ENCODE measurements at places on chromosomes 12 and 14. TPM values are rescaled to one million over a fixed set of nuclear protein-coding genes. Genes with fewer than 3 reads are reported as not detected.

Gene SDR9C7
- not detected for total RNA-seq

Gene CBX5
- 102 TPM for total RNA-seq

Gene PIWIL1
- not detected for total RNA-seq

Gene GPR33
- total RNA-seq = not detected

Gene BEGAIN
- total RNA-seq = 1.4 TPM

Gene OLR1
- not detected for total RNA-seq

Gene KRT6B
- total RNA-seq = not detected

Gene NAV3
- total RNA-seq = not detected

Gene HOXC6
- not detected for total RNA-seq

GRCh38 chr14:101781240-101782061 lies 19.9 kb downstream of the PPP2R5C start:
- peaks cover 6% of the 10 kb centered on the region for H3K27me3 ChIP-seq
- no peak for DNase-seq
- peaks cover 2% of the 10 kb centered on the region for H3K4me1 ChIP-seq

GRCh38 chr12:41552588-41552987 lies 364.5 kb downstream of the PDZRN4 start:
- H3K4me1 ChIP-seq = no peaks in the 10 kb centered on the region
- no peak for DNase-seq
- no peaks in the 10 kb centered on the region for H3K36me3 ChIP-seq
- no peak overlapping the region for H3K27ac ChIP-seq
- H3K27me3 ChIP-seq = peaks cover 6% of the 10 kb centered on the region
- H3K4me3 ChIP-seq = no peak overlapping the region

- H3K36me3 ChIP-seq = no peaks in the 10 kb centered on the region
- H3K4me3 ChIP-seq = no peak overlapping the region
- H3K27ac ChIP-seq = no peak overlapping the region
- no peak for DNase-seq
These were observed 80.2 kb downstream of the KCNA5 start for GRCh38 chr12:5123921-5124320.

GRCh38 chr12:111616177-111616623 lies 17.1 kb upstream of the ATXN2 start:
- DNase-seq = no peak
- no peaks in the 10 kb centered on the region for H3K36me3 ChIP-seq
- H3K27ac ChIP-seq = no peak overlapping the region
- no peaks in the 10 kb centered on the region for H3K27me3 ChIP-seq
- no peak overlapping the region for H3K4me3 ChIP-seq
- H3K4me1 ChIP-seq = peaks cover 3% of the 10 kb centered on the region

DNA sequence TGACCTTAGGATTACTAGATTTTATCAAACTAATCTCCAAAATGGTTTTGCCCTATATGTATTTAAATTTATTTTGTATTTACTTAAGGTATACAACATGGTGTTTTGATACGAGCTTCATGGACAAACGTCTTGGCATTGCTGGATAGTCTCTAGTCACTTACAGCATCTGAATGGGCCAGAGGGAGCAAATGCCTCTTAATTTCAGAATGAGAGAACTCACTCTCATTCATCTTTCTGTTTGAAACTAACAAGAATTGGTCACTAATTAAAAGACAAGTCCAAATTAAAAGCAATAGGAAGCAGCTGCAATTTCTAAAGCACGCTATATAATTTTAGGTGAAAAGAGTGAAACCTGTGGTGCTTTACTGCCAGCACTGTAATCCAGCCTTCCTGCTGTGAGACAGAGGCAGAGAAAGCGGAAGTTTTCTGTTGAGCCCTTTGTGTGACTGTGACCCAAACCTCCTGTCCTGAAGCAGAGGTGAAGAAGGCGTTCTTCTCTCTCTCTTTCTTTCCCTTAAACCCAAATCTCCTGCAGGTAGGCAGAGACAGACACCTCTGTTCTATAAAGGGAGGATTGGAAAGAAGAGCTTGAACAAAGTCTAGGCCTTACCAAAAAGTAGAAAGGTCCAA lies 184.6 kb upstream of the NAV3 start:
- no peak for DNase-seq
- no peaks in the 10 kb centered on the region for H3K36me3 ChIP-seq
- H3K4me3 ChIP-seq = no peak overlapping the region
- no peaks in the 10 kb centered on the region for H3K4me1 ChIP-seq
- H3K27me3 ChIP-seq = no peaks in the 10 kb centered on the region

- H3K27ac ChIP-seq = no peak overlapping the region
- no peaks in the 10 kb centered on the region for H3K4me1 ChIP-seq
- no peak overlapping the region for H3K4me3 ChIP-seq
- H3K36me3 ChIP-seq = no peaks in the 10 kb centered on the region
- DNase-seq = no peak
- H3K27me3 ChIP-seq = peaks cover 21% of the 10 kb centered on the region
These were observed 20.8 kb downstream of the FAM222A start for GRCh38 chr12:109734219-109735000.

- H3K27ac ChIP-seq = no peak overlapping the region
- DNase-seq = peak; percentile 41
- no peak overlapping the region for H3K4me3 ChIP-seq
- no peaks in the 10 kb centered on the region for H3K4me1 ChIP-seq
- no peaks in the 10 kb centered on the region for H3K36me3 ChIP-seq
These were observed 2.6 kb downstream of the RTL1 start for GRCh38 chr14:100900837-100901390.

DNA sequence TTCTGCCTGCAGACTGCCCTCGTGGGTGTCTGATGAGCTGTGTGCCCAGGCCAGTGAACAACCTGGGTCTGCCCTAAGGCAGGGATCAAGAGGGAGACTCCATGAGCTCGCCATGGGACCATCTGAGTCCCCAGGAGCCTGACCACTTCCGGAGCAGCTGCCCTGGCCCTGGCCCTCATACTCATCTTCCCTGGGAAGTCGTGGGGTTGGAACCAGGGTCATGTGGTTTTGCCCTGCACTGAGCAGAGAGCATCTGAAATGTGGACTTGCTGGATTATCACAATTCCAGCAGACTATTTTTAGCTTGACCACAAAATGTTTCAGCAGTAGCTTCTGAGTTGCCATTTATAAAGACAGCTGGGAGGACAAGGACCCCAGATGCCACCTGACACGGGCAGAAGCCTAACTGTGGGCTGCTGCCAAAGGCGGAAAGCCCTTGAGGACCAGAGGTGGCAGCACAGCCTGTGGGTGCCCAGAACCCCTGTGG lies 6.7 kb downstream of the BTBD6 start:
- no peaks in the 10 kb centered on the region for H3K36me3 ChIP-seq
- H3K27ac ChIP-seq = no peak overlapping the region
- peaks cover 9% of the 10 kb centered on the region for H3K4me1 ChIP-seq
- no peaks in the 10 kb centered on the region for H3K27me3 ChIP-seq
- no peak overlapping the region for H3K4me3 ChIP-seq
- DNase-seq = no peak

DNA sequence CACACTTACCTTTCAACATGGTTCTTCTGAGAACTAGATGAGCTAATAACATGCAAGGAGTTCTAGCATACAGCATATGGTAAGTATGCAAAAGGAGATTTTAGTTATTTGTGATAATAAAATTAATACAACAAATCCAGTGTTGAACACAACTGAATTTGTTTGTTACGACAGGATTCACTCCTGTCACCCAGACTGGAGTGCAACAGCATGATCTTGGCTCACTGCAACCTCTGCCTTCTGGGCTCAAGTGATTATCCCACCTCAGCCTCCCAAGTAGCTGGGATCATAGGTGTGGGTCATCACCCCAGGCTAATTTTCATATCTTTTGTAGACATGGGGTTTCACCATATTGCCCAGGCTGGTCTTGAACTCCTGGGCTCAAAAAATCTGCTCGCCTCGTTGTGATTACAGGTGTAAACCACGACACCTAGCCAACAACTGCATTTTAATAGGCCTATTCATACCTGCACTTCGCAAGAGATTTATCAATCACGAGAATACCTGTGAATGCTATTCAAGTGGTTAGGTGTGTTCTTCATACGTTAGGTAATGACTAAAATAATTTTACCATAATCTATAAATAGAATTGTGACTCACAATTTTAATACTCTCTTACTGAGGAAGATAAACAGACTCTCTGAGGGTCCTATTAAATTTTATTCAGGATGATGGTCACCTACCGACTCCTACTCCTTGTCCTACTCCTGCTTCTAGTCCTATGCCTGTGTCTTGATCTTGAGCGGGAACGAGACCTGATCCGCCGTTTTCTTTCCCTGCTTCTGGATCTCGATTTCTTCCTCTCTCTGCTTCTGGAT lies 10.0 kb downstream of the RSRC2 start:
- no peak for DNase-seq
- H3K4me1 ChIP-seq = peaks cover 55% of the 10 kb centered on the region
- H3K4me3 ChIP-seq = no peak overlapping the region
- H3K27me3 ChIP-seq = no peaks in the 10 kb centered on the region

GRCh38 chr14:101556566-101557320 lies 4.6 kb upstream of the DIO3 start:
- H3K27ac ChIP-seq = no peak overlapping the region
- DNase-seq = no peak
- H3K4me3 ChIP-seq = no peak overlapping the region
- H3K36me3 ChIP-seq = no peaks in the 10 kb centered on the region
- H3K27me3 ChIP-seq = peaks cover 21% of the 10 kb centered on the region
- H3K4me1 ChIP-seq = no peaks in the 10 kb centered on the region

- DNase-seq = peak; percentile 71
- peak overlapping the region; percentile 73 for H3K4me3 ChIP-seq
- peaks cover 83% of the 10 kb centered on the region for H3K4me1 ChIP-seq
- H3K36me3 ChIP-seq = peaks cover 37% of the 10 kb centered on the region
- H3K27ac ChIP-seq = peak overlapping the region; percentile 91
These were observed 28.9 kb downstream of the BCL11B start for GRCh38 chr14:99242816-99243721.

DNA sequence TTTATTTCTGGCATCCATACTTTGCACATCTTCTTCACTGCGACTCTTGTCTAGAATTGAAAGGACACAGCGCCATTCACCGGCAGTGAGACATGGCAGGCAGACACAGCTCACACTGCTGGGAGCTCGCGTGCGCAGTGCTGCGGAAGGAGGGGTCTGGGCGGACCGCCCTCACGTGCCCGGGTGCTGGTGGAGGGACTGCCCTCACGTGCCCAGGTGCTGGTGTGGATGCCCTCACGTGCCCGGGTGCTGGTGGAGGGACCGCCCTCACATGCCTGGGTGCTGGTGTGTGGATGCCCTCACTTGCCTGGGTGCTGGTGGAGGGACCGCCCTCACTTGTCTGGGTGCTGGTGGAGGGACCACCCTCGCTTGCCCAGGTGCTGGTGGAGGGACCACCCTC lies 27.9 kb upstream of the GOLGA3 start:
- H3K36me3 ChIP-seq = peaks cover 56% of the 10 kb centered on the region
- no peak for DNase-seq
- no peak overlapping the region for H3K27ac ChIP-seq

DNA sequence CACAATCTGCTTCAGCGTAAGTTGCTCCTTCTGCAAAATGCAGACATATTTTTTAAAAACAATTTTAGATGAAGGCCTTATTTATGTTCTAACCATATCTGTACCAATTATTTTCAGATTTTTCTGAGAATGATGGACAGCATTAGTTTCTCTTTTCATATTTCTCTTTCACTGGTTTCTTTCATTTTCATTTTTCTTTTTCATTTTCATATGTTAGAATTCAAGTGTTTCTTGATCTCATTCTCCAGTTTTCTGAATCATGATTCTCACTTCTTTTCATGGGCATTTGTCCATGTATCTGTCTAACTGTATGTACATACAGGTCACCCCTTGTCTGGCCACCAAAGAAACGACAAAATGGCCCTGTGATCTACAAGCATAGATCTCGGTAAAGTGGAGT lies 346.6 kb downstream of the NAV3 start:
- no peak overlapping the region for H3K4me3 ChIP-seq
- no peak overlapping the region for H3K27ac ChIP-seq
- peaks cover 2% of the 10 kb centered on the region for H3K4me1 ChIP-seq

GRCh38 chr12:52383331-52383730 lies 2.1 kb downstream of the KRT84 start:
- DNase-seq = no peak
- H3K4me1 ChIP-seq = peaks cover 20% of the 10 kb centered on the region
- H3K36me3 ChIP-seq = no peaks in the 10 kb centered on the region
- H3K4me3 ChIP-seq = no peak overlapping the region
- peaks cover 2% of the 10 kb centered on the region for H3K27me3 ChIP-seq

GRCh38 chr14:94025720-94026119 lies 420 bp upstream of the OTUB2 start:
- H3K27ac ChIP-seq = no peak overlapping the region
- no peaks in the 10 kb centered on the region for H3K36me3 ChIP-seq
- H3K27me3 ChIP-seq = no peaks in the 10 kb centered on the region
- no peak for DNase-seq

GRCh38 chr14:65210118-65210821 lies 108.0 kb upstream of the MAX start:
- H3K27ac ChIP-seq = peak overlapping the region; percentile 85
- no peaks in the 10 kb centered on the region for H3K27me3 ChIP-seq
- peaks cover 66% of the 10 kb centered on the region for H3K4me1 ChIP-seq
- peak overlapping the region; percentile 54 for H3K4me3 ChIP-seq
- peak; percentile 65 for DNase-seq

DNA sequence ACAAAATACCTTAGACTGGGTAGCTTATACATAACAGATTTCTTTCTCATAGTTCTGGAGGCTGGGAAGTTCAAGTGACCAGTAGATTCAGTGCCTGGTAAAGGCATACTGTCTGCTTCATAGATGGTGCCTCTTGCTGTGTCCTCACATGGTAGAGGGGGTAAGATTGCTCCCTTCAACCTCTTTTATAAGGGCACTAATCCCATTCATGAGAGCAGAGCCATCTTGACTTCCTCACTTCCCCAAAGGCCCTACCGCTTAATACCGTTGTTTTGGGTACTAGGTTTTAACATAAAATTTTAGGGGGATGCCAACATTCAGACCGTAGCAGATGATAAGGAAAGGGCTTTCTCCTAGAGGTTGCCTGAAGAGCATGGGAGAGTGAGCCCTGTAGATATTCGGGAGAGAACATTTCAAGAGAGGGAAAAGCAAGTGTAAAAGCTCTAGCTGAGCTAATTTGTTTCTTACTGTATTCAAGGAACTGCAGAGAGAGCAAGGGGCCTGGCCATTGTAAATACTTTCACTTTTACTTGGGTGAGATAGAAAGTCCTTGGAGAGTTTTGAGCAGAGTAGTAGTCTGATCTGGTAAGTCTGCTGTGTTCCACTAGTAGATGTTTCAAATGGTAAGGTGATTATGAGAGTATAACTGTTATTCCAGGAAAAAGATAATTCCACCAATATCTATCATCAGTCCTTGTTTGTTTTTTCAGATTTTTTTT lies 27.3 kb downstream of the FRS2 start:
- DNase-seq = no peak
- peaks cover 15% of the 10 kb centered on the region for H3K4me1 ChIP-seq
- H3K27ac ChIP-seq = no peak overlapping the region
- no peak overlapping the region for H3K4me3 ChIP-seq
- H3K27me3 ChIP-seq = no peaks in the 10 kb centered on the region
